ENCODE measurements at places on chromosomes 3 and 15. TPM values are rescaled to one million over a fixed set of nuclear protein-coding genes. Genes with fewer than 3 reads are reported as not detected.

Gene FBLN2
- 46.9 TPM for total RNA-seq

Gene MST1R
- total RNA-seq, result 1.2 TPM

DNA sequence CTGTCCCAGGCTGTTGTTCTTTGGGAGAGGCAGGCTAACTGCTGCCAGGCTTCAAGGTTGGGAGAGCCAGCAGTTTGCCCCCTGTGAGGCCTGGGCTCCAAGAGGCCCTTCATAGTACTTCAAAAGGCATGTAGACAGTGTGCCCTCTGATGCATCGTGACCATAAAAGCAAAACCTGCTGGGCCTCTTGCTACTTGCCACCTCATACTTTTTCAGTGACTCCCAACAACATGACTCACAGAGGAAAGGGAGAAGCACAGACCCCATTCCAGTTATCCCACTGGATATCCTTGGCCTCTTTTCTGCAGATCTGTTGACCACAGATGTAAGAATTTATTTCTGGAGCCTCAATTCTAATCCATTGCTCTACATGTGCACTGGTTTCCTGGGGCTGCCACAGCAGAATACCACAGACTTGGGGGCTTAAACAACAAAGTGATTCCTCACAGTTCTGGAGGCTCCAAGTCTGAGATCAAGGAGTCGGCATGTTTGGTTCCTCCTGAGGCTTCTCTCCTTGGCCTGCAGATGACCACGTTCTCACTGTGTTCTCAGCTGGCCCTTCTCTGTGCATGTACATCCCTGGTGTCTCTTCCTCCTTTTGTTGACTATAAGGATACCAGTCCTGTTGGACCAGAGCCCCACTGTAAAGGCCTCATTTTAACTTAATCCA is 8.9 kb upstream of the NSMCE3 start:
- no peaks in the 10 kb centered on the region for H3K27me3 ChIP-seq
- no peak overlapping the region for H3K27ac ChIP-seq
- DNase-seq, result no peak
- no peaks in the 10 kb centered on the region for H3K36me3 ChIP-seq
- H3K4me3 ChIP-seq, result no peak overlapping the region

Gene KLHDC8B
- total RNA-seq, result 88.7 TPM

Gene NT5DC2
- 52.0 TPM for total RNA-seq

DNA sequence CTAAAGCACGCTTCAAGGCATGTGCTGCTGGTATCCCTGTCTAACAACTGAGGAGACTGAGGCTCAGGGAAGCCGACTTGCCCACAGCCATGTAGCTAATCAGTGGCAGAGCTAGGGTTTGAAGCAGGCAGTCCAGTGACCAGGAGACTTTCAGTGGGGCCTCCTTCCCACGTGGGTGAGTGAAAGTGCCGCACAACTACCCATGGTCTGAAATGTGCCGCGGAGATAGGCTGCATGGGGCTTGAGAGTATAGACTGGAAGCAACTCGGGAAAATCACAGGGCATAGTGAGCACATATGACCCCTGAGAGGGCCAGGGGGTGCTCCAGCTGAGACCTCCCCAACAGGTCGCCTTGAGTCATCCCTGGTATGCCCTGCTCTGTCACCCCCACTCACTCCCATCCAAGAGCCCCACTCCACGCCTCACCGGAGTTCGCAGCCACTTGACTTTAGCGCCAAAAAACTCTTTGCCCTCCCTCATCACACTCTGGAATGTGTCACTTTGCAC is 19.1 kb downstream of the FAM174B start:
- H3K4me3 ChIP-seq, result no peak overlapping the region
- H3K36me3 ChIP-seq, result no peaks in the 10 kb centered on the region
- H3K27ac ChIP-seq, result no peak overlapping the region
